Nucleus accumbens (tissue), 56 donors: ENCODE measurements at places on chromosomes 4 and X.

GRCh38 chrX:110914281-110914680 is 118.7 kb upstream of the CHRDL1 start:
- DNase-seq: no peak

- DNase-seq: peak; percentile 9
Measured at GRCh38 chr4:10096201-10096977, 20.2 kb downstream of the WDR1 start.

DNA sequence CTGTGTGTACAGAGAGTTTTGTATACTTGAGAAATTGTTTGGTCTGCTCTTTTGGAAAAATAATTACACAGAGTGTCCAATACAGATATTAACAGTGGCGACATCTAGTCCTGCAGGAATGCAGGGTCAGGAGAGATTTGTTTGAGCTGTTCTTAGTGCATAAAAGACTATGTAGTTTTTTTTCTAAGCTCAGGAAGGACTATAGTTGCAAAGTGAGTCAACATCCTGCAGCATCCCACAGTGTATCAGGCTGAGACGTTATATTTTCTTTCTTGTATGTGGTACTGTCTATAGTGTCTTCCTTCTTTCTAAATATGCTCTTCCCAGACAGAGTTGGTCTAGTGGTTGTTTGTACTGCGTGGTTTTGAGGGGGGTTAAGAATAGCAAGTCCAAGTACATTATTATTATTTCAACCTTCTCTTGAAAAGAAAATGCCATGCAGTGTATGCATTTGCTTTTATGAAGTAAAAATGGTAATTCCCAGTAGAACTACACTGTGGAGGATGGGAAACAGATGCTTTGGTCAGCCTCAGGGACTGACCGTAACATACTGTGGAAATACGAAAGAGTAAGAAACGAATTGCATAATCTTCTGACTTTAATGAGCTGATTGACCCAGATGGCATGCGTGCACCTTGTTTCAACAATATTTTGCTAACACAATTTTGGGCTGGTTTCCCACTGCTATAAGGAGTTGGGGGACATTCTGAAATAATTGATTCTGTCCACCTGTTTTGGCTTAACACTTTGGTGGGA is 67.4 kb downstream of the DMP1 start:
- no peak for DNase-seq

GRCh38 chr4:41822325-41822724 is 73.8 kb upstream of the PHOX2B start:
- no peak for DNase-seq

- DNase-seq: no peak
Measured at GRCh38 chr4:24001486-24002329, 111.9 kb upstream of the PPARGC1A start.

- DNase-seq: no peak
Measured at GRCh38 chr4:67288964-67289363, 256.3 kb downstream of the CENPC start.

- DNase-seq: no peak
Measured at GRCh38 chr4:28073860-28074555, 1213.4 kb downstream of the STIM2 start.

- no peak for DNase-seq
Measured at GRCh38 chr4:116598980-116599789, 486.2 kb downstream of the TRAM1L1 start.

GRCh38 chrX:108332281-108332680 is 105.9 kb downstream of the COL4A6 start:
- DNase-seq: no peak

DNA sequence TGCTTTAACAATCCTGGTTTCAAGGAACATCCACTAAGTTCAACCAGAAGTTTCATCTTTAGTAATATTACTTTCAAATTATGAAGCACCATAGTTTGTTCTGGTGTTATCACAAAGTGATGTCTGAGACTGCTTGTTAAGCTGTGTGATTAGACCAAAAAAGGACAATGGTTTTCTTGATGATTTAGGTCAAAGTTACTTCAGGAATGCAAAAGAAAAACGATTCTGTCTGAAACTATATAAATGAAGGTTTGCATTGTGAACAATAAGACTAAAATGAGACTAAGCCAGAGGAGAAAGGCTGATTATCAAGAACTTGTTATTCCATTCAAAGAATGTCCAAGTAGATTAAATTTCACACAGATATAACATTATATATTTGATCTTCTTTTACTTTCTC is 122.4 kb upstream of the ETNPPL start:
- no peak for DNase-seq

GRCh38 chrX:47360423-47361179 is 9.8 kb upstream of the ZNF157 start:
- no peak for DNase-seq

GRCh38 chr4:42512226-42512625 is 114.9 kb downstream of the SHISA3 start:
- no peak for DNase-seq

DNA sequence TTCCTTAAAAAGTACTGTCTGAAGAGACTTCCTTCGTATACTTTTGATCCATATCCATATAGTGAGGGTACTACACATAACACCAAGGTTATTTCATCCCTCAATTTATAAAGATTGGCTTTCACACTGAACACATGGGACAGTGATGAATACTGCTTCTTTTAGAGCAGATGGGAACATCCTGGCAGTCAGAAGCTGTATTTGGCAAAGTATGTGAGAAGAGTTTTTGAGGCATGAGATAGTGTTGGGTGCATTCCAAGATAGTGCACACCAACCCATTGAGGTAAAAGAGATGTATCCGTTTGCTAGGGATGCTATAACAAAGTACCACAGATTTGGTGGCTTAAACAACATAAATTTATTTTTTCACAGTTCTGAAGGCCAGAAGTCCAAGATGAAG is 141.1 kb downstream of the MOSPD2 start:
- DNase-seq: no peak

- DNase-seq: no peak
Measured at GRCh38 chr4:85703096-85703495, 228.1 kb downstream of the ARHGAP24 start.

DNA sequence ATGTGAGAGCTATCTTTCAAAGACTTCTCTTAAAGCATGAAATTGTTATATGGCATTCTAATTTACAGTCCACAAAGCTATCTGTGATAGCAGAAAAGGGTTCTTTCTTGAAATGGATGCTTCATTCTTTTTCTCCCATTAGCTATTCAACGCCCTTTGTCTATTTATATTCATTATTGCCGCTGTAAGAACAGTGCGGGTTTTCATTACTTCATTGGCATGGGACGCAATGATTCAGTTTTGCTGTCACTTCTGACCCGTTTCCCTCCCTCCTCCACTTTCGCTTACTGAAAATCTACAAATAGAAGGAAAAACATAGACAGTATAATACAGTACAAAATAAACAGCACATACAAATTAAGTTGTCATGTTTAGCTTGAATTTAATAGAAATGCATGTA is 394.6 kb downstream of the PCDH7 start:
- DNase-seq: no peak

DNA sequence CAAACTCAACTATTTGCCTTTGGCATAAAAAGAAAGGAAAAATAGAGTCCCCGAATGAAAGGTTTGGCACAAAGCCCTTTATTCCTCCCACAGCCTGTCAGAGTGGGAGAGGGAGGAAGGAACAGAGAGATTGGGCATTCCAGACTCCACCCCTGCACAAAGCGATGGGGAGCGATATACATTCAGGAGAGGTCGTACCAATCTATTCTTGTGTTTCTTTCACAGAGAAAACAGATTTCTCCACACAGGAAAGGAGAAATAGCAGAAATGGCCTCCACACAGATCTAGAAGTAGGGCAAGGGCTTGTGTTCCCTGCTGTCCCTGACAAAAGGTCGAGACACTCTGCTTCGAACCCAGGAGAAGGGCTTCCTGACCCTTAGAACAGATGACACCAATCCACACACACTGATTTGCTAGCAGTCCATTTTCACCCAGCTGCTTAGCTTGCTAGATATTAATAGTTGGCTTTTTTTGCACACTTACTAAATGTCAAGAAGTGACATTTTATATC is 197.4 kb downstream of the MAML3 start:
- no peak for DNase-seq
